ENCODE measurements at places on chromosomes 1 and 21.

- DNase-seq: no peak
These were observed 44.5 kb downstream of the PIK3R3 start for GRCh38 chr1:46087891-46088290.

DNA sequence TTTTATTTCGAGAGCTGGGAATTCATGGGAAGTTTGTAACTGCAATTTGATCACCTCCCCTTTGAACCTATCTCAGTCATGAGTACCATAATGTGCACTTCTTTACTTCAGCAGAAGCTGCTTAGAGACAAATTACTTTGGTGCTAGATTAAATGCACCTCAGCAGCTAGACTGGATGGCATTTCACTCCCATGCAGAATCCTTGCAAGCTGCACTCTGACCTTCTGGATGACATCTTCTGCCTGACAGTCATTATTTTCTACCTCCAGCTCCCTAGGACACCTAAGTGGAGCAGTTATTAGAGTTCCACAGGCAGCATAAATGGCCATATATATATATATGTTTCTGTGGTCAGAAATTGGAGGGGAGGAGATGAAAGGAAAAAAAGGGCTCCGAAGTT lies 366.0 kb upstream of the TMPRSS15 start:
- no peak for DNase-seq

GRCh38 chr1:59976194-59977074 lies 49.9 kb upstream of the CYP2J2 start:
- peak; percentile 20 for DNase-seq

DNA sequence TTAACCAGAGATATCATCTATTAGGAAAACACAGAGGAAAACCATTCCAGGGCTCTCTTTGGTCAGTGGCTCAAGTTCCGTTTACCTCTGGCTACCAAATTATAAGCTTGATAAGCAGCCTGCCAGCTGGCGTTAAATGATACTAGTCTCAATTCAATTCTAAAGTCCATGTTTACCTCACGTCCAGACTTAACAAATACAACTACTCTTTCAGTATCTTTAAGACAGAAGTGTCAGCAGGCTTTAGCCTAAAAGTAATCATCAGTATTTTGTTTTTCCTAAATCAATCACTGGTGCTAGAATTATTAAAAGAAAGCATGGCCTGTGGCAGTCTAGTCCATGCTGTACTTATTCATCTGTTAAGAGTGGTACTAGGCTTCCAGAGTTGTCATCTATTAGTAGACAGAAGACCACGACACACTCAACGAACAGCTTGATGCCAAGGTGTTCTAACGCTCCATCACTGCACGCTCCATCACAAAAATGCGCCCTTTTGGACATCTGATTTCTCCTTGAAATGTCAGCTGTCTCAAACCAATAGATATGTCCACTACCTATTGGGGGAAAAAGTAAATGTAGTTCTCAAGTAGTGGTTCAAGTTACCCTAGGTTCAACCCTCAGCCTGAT lies 1.5 kb downstream of the IVNS1ABP start:
- DNase-seq: no peak

DNA sequence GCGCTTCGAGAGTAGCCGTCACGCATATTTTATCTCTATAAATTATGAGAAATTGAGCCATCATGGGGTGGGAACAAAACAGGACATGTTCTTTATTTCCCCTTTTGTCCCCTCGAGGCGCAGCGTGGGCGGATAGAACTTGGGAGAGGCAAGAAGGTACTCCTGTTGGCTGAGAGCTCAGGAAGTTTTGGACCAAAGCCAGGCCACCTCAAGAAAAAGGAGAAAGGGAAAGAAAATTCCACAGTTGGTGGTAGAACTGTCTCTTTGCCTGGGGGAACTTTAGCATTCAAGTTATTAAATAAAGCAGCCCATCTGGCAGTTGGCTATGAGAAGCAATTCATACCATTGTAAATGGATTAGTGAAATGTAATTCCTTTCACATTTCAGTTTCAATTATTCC lies 76.4 kb upstream of the DSCAM start:
- no peak for DNase-seq

Measured in stimulated activated CD4-positive, alpha-beta T cell treated with anti-CD3 and anti-CD28 coated beads, Interleukin-4, amount 100 ng/mL, for 48 hours (primary cell).